Heart left ventricle (tissue), 16 donors: ENCODE measurements at places on chromosomes 11 and 22.

- no peaks in the 10 kb centered on the region for H3K27me3 ChIP-seq
- no peaks in the 10 kb centered on the region for H3K4me1 ChIP-seq
- no peaks in the 10 kb centered on the region for H3K36me3 ChIP-seq
- no peak overlapping the region for H3K4me3 ChIP-seq
- no peak for DNase-seq
These were observed 3.6 kb upstream of the APOBEC3A start for GRCh38 chr22:38953577-38954413.

DNA sequence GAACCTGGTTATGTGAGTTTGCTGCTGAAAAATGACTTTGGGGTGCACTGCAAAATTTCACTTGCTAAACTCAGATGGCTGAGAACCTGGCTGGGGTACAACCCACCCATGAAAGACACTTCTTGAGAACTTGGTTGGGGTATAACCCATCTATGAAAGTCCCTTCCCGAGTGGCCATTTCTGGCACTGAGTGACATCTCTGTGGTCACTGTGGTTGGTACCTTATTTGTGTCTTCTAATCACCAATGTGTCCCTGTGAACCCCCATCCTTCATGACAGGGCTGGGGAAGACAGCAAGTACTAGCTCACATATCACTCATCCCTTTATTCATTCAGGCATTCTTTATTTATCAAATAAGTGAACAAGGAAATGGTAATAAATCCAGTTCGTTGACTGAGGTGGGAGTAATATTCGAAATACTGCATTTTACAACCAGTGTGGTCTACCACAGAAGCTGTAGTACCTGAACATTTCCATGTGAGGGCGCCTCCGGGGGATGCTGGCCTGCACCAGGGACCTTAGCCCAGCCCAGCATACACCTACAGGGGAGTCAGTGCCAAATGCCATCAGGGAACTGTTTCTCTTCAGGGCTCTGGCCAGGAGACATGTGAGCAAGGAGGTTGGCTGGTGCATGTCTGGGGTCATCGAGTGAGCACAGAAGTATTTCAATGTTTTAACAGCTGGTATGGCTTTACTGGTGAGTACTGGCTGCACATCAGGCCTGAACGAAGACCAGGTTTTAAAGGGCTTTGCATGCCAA, 122.1 kb downstream of the CSNK2A3 start:
- H3K36me3 ChIP-seq = no peaks in the 10 kb centered on the region
- DNase-seq = no peak
- no peak overlapping the region for H3K4me3 ChIP-seq
- peaks cover 13% of the 10 kb centered on the region for H3K4me1 ChIP-seq
- no peak overlapping the region for H3K27ac ChIP-seq
- H3K27me3 ChIP-seq = no peaks in the 10 kb centered on the region

DNA sequence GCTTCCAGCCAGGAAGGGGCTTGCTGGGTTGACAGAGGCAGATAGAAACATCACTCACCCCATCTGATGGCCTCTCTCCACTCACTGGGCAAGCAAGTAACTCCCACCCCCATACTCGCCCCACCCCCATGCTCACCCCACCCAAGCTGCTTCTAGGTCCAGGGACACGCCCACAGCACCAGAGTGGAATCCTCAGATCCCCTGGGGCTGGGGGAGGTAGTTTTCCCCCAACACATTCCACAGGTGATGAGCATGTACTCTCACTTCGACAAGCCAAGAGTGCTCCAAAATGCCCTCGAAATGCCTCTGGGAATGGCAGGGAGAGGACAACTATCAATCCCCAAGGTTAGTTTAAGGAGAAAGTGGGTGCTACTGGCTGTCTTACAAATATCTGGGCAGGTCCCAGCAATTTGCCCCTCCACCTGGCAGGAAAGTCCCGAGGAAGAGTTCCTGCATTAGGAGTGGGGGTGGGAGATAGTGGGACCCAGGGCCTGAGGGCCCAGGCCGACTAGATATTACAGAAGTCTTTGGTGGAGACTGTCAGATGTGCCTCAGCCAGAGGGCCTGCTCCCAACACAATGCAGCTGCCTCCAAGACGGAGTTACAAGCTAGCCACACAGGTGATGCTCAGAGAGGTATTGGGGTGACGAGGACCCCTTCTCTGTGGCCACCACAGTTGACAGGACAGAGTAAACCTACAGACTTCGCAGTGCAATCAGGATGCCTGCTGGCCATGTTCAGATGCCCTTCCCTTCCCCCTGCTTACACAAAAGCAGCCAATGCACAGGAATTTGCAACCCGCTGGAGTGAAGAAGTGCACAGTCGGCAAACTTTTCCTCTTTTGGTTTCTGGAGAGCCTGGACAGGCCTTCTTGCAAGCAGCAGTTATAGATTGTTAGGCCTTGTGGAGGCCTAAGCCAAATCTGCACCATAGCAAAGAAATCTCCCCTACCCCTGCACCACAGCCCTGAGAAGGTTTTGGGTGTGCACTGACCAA, 2.9 kb upstream of the LMO1 start:
- H3K27ac ChIP-seq = no peak overlapping the region
- DNase-seq = no peak
- H3K36me3 ChIP-seq = no peaks in the 10 kb centered on the region
- peaks cover 85% of the 10 kb centered on the region for H3K27me3 ChIP-seq
- H3K4me1 ChIP-seq = peaks cover 25% of the 10 kb centered on the region

DNA sequence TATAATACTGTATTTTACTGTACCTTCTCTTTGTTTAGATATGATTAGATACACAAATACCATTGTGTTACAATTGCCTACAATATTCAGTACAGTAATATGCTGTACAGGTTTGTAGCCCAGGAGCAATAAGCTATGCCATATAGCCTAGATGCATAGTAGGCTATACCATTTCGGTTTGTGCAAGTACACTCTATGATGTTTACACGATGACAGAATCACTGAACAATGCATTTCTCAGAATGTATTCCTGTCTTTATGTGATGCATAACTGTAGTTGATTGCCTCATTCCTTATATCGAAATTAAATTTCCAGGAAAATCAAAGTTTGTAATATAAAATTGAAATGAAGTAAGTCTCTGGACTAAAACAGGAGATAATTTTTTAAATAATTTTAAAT, 49.3 kb upstream of the OR5P2 start:
- no peaks in the 10 kb centered on the region for H3K36me3 ChIP-seq
- no peak overlapping the region for H3K4me3 ChIP-seq
- no peak for DNase-seq
- H3K27ac ChIP-seq = no peak overlapping the region
- H3K4me1 ChIP-seq = no peaks in the 10 kb centered on the region

GRCh38 chr11:38254913-38255312, 1656.9 kb upstream of the RAG2 start:
- no peak overlapping the region for H3K27ac ChIP-seq
- no peaks in the 10 kb centered on the region for H3K27me3 ChIP-seq
- H3K36me3 ChIP-seq = no peaks in the 10 kb centered on the region

- H3K4me3 ChIP-seq = no peak overlapping the region
- DNase-seq = peak; percentile 16
- H3K27me3 ChIP-seq = peaks cover 22% of the 10 kb centered on the region
- no peaks in the 10 kb centered on the region for H3K4me1 ChIP-seq
These were observed 89.5 kb downstream of the WNT7B start for GRCh38 chr22:45887202-45888131.

GRCh38 chr22:25080855-25081254, 118.8 kb upstream of the CRYBB3 start:
- no peaks in the 10 kb centered on the region for H3K4me1 ChIP-seq
- H3K36me3 ChIP-seq = no peaks in the 10 kb centered on the region
- DNase-seq = no peak
- no peaks in the 10 kb centered on the region for H3K27me3 ChIP-seq

- no peak overlapping the region for H3K27ac ChIP-seq
- DNase-seq = no peak
- no peaks in the 10 kb centered on the region for H3K4me1 ChIP-seq
- H3K36me3 ChIP-seq = no peaks in the 10 kb centered on the region
These were observed 375.1 kb downstream of the OPCML start for GRCh38 chr11:133156986-133157745.

- peaks cover 28% of the 10 kb centered on the region for H3K27me3 ChIP-seq
- H3K36me3 ChIP-seq = no peaks in the 10 kb centered on the region
- H3K4me1 ChIP-seq = no peaks in the 10 kb centered on the region
- H3K27ac ChIP-seq = no peak overlapping the region
- DNase-seq = no peak
These were observed 98.4 kb downstream of the VPREB1 start for GRCh38 chr22:22342697-22343580.

DNA sequence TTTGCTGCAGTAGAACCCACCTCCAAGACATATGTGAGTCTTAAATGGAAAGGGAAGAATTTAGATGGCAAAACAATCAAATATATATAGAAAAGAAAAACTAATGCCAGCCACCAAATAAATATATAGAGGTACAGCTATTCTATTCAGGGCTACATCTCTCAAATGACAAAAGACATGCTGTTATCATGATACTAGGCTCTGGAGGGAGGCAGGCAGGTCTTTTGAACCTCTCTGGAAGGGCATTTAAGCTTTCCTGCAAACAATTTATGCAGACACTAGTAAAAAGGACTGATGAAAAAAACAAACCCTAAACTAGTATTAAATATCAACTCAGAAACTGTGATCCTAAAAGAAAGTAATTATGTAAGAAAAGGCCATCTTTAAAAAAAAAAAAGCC, 24.4 kb downstream of the UEVLD start:
- H3K4me1 ChIP-seq = no peaks in the 10 kb centered on the region
- H3K27ac ChIP-seq = no peak overlapping the region

- no peaks in the 10 kb centered on the region for H3K36me3 ChIP-seq
- no peak for DNase-seq
- H3K4me1 ChIP-seq = peaks cover 6% of the 10 kb centered on the region
- H3K4me3 ChIP-seq = no peak overlapping the region
- no peak overlapping the region for H3K27ac ChIP-seq
- H3K27me3 ChIP-seq = no peaks in the 10 kb centered on the region
These were observed 267.5 kb downstream of the SBF2 start for GRCh38 chr11:10026514-10026913.

DNA sequence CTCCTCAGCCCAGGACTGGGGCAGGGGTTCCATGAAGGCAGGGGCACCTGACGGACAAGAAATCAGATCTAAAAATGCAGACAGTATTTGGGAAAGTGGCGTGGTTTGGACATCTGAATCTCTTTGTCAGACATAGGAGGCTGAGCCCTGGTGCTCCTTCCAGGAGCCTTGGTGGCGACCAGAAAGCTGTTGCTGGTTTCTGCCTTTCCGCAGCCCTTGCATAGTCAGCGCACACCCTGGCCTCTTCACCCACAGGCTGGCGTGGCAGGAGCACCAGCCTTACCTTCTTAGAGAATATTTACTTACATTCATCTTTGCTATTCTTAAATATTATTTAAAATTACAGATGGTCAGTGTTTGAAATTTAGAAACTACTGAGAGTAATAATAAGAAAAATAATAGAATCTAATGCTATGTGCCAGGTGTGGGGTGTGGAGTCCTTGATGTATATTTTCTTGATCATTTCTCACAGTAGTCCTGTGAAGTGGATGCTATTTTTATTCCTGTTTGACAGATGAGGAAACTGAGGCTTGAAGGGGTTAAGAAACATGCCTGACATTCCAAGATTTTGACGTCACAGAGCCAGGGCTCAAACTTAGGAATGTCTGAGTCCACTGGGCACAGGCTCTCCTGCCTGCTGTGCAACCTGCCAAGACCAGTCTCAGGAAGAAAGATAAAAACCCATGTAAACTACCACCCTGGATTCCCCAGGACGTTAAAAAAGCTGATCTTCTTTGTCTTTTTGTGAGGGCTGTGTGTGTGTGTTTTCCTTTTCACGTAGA, 51.6 kb downstream of the TBC1D22A start:
- H3K27ac ChIP-seq = no peak overlapping the region
- H3K4me3 ChIP-seq = no peak overlapping the region
- H3K27me3 ChIP-seq = no peaks in the 10 kb centered on the region
- H3K4me1 ChIP-seq = peaks cover 5% of the 10 kb centered on the region

- no peak overlapping the region for H3K4me3 ChIP-seq
- no peaks in the 10 kb centered on the region for H3K27me3 ChIP-seq
- no peaks in the 10 kb centered on the region for H3K36me3 ChIP-seq
- no peak overlapping the region for H3K27ac ChIP-seq
- peaks cover 4% of the 10 kb centered on the region for H3K4me1 ChIP-seq
- no peak for DNase-seq
These were observed 72.9 kb downstream of the CTTN start for GRCh38 chr11:70471254-70471653.

DNA sequence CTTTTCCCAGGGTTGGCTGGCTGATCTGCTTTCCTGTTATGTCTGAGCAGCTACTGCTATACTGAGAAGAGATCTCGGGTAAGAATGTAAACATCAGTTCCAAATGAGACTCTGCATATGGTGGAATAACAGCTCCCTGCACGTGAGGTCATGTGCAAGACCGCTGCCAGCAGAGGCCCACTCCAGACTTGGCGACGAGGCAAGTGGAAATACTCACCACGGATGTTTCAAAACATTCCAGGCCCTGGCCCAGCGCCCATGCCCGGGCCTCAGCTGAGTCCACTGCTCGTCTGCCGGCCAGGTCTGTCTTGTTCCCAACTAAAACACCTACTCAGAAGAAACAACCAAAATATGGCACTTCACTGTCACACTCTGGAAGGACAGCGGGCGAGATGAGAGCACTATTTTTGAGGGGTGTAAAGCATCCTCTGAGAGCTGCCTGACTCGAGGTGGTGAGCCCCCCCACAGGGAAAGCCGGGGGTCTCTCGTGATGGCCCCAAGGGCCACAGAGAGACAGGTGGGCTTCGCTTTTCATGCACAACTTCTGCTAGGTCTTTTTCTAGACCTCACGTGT, 13.1 kb downstream of the IFT27 start:
- H3K4me1 ChIP-seq = no peaks in the 10 kb centered on the region
- H3K27ac ChIP-seq = no peak overlapping the region
- no peaks in the 10 kb centered on the region for H3K27me3 ChIP-seq
- no peak overlapping the region for H3K4me3 ChIP-seq
- peak; percentile 56 for DNase-seq

DNA sequence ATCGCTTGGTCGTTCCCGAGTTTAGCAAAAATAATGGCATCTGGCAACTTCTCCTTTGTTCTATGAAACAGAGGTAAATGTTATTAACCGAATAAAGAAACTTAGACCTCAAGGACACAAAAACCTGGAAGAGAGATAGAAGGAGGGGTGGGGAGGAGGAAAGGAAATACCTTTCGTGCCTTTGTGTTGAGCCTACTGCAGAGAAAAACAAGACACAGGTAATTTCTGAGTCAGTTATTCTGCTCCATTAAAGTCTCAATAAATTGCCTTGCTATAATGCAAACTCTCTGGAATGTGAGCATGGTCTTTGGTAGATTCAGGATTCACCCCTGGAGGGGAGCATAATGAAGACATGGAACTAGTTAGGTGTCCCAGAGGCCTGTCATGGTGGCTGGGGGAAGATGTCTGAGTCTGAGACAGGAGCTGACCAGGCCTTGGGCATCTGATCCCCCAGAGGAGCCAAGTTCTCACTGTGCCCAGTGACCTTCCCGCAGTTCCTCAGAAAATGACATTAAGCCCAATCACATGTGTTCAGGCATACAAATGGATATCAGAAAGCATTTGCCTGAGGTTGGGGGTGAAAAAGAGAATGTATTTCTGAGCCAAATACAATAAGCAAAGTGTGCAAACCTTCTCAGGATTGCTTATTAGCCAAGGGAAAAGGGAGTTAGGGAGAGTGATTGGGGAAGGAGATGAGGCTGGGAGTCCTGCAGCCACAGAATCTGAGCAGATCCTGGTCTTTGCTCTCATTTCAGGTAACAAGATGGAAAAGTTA, 72.6 kb upstream of the CADM1 start:
- peaks cover 6% of the 10 kb centered on the region for H3K4me1 ChIP-seq
- H3K27me3 ChIP-seq = no peaks in the 10 kb centered on the region
- no peaks in the 10 kb centered on the region for H3K36me3 ChIP-seq
- DNase-seq = no peak
- H3K4me3 ChIP-seq = no peak overlapping the region
- no peak overlapping the region for H3K27ac ChIP-seq
